ENCODE measurements at places on chromosomes 12 and 14. TPM values are rescaled to one million over a fixed set of nuclear protein-coding genes. Genes with fewer than 3 reads are reported as not detected.
A peak's percentile ranks its signal among the peaks of the same experiment; 100 is the strongest.

- DNase-seq: no peak
Observed at GRCh38 chr12:91037276-91037675, 20.5 kb downstream of the KERA start.

GRCh38 chr14:88993946-88994345, 169.5 kb downstream of the TTC8 start:
- DNase-seq: no peak

- DNase-seq: no peak
Observed at GRCh38 chr14:87060405-87060804, 932.6 kb downstream of the GALC start.

GRCh38 chr12:112116232-112117060, 7.9 kb upstream of the NAA25 start:
- DNase-seq: peak; percentile 70

GRCh38 chr14:98966016-98966415, 306.0 kb downstream of the BCL11B start:
- DNase-seq: no peak

- DNase-seq: no peak
Observed at GRCh38 chr12:107511292-107511691, 174.3 kb upstream of the PWP1 start.

- DNase-seq: peak; percentile 77
Observed at GRCh38 chr12:9813821-9814798, 13.2 kb upstream of the KLRF1 start.

DNA sequence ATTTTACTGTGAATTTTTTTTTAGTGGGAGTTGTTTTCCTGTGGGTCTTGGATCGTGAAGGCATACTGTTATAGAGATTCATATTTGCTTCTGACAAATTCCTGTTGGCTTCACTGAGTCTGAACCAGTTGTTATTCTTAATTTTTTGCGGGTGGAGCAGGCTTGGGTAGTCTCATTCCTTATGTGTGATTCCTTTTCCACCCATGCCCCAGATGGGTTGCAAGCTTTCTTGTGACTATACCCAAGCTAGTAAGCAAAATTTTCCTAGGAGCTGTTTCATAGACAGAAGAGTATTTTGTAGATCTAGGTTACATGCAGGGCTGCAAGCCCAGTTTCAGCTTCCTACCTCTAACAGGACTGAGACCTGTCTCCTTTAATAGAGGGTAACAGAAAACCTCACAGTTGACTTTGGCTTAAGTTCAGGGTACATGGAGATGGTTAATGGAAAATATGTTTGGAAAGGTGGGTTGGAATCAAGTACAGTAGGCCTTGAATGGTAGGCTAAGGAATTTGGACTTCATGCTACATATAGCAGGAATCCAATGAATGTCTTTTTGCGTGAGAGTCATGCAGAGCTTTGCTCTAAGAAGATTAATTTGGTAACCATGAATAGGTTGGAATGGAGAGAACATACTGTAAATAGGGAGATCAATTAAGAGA, 29.0 kb downstream of the TRMT5 start:
- DNase-seq: no peak

Gene NPFF
- not detected for total RNA-seq

Gene TTC9
- 0.71 TPM for total RNA-seq

All from sigmoid colon (tissue), 7 donors.